ENCODE measurements at places on chromosomes 13 and 19.

- no peak for DNase-seq
Measured at GRCh38 chr19:3478409-3479176, 1.7 kb downstream of the SMIM24 start.

GRCh38 chr13:50170447-50171037 is 155.3 kb downstream of the KCNRG start:
- DNase-seq: no peak

DNA sequence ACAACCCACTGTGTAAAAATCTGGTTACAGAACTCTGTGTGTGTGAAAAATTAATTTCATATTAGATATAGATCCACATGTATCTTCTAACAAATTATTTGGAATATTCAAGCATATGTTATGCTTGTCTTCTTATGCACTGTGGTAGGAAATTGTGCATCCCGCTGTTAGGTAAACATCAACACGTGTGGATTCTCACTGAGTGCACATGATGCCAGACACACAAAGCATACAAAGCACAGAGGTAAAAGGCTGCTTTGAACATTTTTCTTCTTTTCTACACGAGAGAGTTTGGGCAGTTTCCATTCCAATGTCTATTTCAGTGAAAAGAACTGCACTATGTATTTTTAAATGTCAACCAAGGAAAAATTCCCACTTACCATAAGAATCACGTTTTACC is 354.9 kb downstream of the PCDH9 start:
- no peak for DNase-seq

GRCh38 chr19:14556662-14557188 is 15.1 kb downstream of the NDUFB7 start:
- DNase-seq: peak; percentile 49

GRCh38 chr13:72652681-72653080 is 74.7 kb downstream of the MZT1 start:
- DNase-seq: no peak

DNA sequence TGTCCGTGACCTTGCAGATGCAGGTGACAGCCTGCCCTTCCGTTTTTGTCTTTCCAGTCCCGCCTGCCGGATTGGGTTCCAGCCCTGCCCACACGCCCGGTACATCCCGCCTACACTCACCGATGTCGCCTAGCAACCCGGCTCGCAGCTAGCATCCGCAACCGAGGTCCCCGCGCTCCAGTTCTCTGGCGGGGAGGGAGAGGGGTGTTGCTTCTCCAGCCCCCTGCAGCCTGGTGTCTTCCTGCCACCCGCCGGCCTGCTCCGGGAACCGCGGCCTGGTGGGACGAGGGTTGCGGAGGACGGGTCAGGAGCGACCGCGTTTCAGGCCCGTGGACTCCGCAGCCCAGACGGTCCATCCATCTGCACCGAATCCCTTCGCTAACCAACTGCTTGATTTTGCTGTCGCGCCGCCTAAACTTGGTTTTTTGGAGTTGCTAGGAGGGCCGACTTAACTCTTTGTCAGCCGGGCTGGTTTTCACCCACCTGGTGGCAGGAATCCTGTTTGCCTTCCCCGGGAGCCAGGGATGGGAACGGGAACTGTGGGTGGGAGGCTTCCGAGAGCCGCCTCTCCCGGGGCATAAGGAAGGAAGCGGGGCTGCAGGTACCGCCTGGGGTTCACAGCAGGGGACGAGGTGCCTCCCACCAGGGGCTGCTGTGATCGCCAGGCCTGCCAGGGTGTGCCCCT is 15.4 kb upstream of the MATK start:
- DNase-seq: no peak

GRCh38 chr13:65265988-65266387 is 1964.1 kb downstream of the PCDH9 start:
- DNase-seq: no peak

DNA sequence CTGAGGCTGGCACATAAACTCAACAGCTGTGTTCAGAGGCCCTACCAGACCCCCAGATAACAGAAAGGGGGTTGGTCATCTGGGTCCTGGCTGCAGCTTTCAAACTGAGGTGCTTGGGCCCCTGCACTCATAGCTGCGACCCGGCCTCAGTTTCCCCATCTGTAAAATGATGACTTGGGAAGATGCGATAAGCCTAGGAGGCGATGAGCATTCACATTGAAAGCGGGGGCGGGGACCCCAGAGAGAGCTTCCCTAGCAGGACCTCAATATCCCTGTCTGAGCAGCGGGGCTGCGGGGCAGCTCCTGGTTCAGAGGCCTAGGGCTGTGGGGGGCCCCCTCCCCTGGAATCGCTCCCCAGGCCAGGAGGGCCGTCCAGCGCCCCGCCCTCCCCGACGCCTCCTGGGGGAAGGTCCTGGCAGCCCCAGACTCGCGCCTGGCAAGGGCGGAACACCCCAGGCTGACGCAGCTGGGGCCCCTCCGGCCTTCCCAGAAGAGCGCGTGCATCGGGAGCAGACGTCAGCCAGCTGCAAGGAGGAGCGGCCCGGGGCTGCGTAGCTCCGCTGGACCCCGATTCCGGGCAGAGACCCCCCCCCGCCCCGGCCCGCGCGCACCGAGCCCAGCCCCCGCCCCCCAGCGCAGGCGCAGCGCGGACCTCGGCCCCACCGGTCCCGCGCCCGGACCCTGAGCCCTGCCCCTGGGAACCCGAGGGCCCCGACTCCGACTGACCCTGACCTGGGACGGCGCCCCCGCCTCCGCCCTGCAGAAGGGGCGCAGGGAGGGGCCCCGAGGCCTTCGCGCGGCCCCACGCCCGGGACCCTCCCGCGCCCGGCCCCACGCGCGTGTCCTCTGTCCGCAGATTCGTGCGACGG is 3.5 kb downstream of the FSTL3 start:
- no peak for DNase-seq

Measured in stimulated activated CD8-positive, alpha-beta memory T cell treated with anti-CD3 and anti-CD28 coated beads, Interleukin-7, amount 100 ng/mL, for 1 hour (primary cell).